ENCODE measurements at places on chromosomes 6 and 20.

GRCh38 chr6:3698021-3698420, 53.5 kb downstream of the PXDC1 start:
- DNase-seq = no peak

GRCh38 chr6:34157851-34158250, 12.0 kb upstream of the GRM4 start:
- peak; percentile 58 for DNase-seq

- peak; percentile 20 for DNase-seq
Measured at GRCh38 chr6:150297327-150298029, 71.3 kb upstream of the IYD start.

DNA sequence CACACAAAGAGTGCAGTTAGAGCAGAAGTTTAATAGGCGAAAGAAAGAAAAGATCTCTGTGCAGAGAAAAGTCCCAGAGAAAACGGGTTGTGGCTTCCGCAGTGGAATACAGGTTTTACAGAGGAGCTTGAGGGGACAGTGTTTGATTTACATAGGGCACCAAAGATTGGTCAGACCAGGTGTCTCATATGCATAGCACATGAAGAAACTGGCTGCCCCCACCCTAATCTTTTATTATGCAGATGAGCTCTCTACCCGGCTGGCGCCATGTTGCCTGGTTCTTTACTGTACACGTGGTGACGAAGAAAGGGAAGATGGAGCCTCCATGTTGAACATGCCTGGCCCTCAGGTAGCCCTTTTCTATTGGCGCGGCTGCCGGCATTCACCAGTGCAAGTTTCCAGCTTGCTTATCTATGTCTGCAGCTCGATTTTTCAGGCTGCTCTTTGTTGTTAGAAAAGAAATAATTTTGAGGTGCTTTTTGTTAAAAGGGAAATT, 47.4 kb downstream of the SLC35B3 start:
- DNase-seq = no peak

GRCh38 chr6:37971711-37972390, 152.3 kb downstream of the ZFAND3 start:
- no peak for DNase-seq
